Fibroblast of gingiva (primary cell): ENCODE measurements at places on chromosomes 2 and 18.

DNA sequence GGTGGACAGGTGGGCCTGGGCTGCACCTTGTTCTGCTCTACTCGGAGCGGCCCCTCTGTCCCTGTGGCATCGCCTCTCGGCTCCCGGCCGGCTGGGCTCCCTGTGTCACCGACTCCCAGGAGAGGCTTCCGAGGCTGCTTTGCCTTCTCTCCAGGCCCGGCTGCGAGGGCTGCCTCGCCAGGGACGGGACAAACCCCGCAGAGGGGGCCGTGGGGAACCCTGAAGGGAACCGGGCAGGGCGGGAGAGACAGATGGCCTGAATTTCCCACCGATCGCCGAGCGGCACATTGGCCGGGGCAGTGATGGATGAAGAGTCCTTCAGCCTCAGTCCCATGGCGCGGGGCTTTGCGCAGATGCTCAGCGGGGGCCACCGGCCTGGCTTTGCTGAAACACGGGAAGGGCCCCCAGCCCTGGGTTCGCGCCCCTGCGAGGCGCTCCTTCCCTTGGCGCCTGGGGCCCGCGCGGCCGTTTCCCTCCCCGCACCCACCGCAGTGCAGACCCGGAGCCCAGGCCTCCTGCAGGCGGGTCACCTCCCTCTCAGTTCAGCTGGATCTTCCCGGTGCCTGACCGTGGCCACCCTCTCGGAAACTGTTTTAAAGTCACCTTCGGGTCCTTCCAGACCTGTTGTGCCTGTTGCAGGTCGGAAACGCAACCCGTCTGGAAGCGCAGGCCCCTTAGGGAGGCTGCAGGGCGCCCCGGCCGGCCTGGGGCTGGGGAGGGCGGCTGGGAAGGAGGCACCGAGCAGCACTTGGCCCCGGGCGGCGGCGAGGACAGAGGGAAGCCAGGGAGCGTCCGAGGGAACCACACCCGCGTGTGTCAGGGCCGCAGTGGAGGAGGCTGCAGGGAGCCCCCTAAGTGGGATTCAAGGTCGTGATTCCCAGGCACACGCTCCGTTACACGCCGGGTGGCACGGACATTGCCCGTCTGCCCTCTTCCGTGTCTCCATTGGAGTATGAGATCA lies 341.9 kb upstream of the SALL3 start:
- no peak for DNase-seq

GRCh38 chr18:62384068-62384467 lies 59.0 kb downstream of the TNFRSF11A start:
- DNase-seq: no peak

DNA sequence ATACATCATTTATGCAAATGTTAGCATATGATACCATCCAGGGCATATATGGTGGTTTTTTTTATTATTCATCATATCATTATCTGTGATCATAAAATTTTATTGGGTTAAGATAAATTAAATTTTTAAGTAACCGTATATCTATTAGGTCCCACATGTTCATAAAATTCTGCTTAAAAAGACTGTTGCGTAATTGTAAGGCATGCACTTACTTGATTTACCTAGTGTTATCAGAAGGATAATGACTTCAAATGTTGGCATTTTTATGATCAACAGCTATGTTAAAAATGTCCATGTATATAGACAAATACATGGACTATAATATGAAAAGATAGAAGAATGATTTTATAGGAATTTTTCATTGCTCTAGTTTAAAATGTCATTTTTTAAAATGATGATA lies 1625.5 kb upstream of the CELF4 start:
- no peak for DNase-seq

GRCh38 chr2:101597347-101597944 lies 100.1 kb upstream of the MAP4K4 start:
- peak; percentile 60 for DNase-seq

GRCh38 chr2:104318001-104318665 lies 535.8 kb upstream of the POU3F3 start:
- no peak for DNase-seq
